ENCODE measurements at places on chromosomes 6 and 20. TPM values are rescaled to one million over a fixed set of nuclear protein-coding genes. Genes with fewer than 3 reads are reported as not detected.
A peak's percentile ranks its signal among the peaks of the same experiment; 100 is the strongest.

XKR7 gene
- total RNA-seq, result 0.29 TPM

DNA sequence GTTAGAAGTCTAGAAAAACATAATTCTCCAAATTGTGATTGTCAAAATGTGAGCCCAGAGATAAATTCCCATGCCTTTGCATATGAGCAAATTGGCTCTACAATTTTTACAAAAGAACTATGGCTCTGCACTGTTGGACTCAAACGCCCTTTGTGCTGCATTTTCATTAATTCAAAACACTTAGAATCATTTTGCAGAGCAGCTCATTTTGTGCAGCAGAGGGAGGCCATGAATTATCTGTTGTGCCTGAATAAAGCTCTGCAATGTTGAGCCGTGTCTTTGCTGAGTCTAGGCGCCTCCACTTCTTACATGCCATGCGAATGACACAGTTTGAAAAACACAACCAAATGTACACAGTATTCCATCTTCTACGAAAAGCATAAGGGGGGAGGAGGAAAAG lies 230.2 kb downstream of the PRKN start:
- H3K27me3 ChIP-seq, result peaks cover 4% of the 10 kb centered on the region
- H3K27ac ChIP-seq, result no peak overlapping the region
- no peaks in the 10 kb centered on the region for H3K36me3 ChIP-seq
- H3K4me3 ChIP-seq, result no peak overlapping the region
- H3K4me1 ChIP-seq, result no peaks in the 10 kb centered on the region
- DNase-seq, result no peak

GRCh38 chr6:149231778-149232177 lies 85.7 kb upstream of the TAB2 start:
- H3K4me1 ChIP-seq, result peaks cover 62% of the 10 kb centered on the region
- no peak overlapping the region for H3K4me3 ChIP-seq
- H3K27me3 ChIP-seq, result peaks cover 24% of the 10 kb centered on the region
- no peak for DNase-seq
- no peaks in the 10 kb centered on the region for H3K36me3 ChIP-seq

ZBTB12 gene
- total RNA-seq, result 37.1 TPM

DNA sequence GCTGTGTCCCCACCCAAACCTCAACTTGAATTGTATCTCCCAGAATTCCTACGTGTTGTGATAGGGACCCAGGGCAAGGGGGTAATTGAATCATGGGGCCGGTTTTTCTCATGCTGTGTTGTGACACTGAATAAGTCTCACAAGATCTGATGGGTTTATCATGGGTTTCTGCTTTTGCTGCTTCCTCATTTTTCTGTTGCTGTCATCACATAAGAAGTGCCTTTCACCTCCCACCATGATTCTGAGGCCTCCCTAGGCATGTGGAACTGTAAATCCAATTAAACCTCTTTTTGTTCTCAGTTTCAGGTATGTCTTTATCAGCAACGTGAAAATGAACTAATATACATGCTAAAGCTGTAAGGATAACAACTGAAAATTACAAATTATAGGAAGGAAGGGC lies 88.3 kb downstream of the CDYL start:
- no peak overlapping the region for H3K27ac ChIP-seq
- DNase-seq, result no peak
- no peak overlapping the region for H3K4me3 ChIP-seq
- no peaks in the 10 kb centered on the region for H3K4me1 ChIP-seq

EYS gene
- total RNA-seq, result 0.60 TPM

GGTLC1 gene
- not detected for total RNA-seq

DNA sequence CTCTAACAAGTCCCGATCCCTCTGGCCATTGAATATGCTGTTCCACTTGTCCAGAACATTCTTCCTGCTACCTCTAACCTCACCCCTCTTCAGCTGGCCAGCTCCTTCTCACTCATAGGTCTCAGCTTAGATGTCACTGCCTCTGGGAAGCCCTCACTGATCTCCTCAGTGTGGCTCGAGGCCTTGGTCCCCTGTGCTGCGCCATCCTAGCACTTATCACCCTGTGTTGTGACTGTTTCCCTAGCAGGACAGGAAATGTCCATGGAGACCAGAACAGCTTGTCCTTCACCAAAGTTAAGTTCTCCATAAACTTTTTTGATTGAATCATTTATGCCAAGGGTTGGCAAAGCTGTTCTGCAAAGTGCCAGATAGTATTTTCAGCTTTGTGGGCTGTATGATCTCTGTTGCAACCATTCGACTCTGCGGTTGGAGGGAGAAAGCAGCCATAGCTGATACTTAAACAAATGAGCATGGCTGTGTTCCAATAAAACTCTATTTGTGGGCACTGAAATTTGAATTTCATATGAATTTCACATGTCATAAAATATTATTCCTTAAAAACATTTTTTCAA lies 6.5 kb upstream of the BNIP5 start:
- DNase-seq, result no peak
- peaks cover 24% of the 10 kb centered on the region for H3K27me3 ChIP-seq
- H3K4me3 ChIP-seq, result no peak overlapping the region
- H3K4me1 ChIP-seq, result peaks cover 22% of the 10 kb centered on the region

TRAPPC3L gene
- total RNA-seq, result 1.7 TPM

DNA sequence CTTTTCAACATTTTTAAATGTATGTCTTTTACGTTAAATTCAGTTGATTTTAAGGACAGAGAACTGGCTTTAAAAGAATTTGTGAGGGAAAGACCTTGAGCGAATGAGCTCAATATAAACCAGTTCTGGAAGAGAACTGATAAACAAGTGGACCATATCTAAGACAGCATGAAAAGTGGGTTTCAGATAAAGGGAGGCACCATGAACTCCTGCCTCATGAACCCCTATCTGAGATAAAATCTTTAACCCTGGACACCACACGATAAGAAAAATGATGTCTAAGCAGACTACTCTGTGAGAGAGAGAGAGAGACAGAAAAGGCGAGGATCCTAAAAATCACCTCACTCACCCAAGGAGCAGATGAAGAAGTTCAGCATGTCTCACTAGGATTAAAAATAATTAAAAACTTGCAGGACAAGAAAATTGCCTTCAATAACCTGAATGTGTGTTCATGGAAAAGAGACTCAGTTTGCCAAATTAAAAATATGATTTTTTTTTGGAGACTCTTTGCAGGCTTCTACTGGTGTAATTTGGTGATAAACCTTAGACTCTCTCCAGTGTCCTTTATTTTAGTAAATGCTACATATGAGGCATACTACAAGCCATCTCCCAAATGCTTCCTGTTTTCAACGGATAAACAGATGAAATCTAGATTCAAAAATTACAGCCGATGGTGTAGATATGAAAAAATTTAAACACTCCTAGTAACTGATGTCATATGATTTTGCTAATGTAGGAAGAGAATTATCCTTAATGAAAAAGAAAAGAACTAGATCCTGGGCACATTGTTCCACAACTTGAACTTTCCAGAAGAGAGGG lies 299.5 kb downstream of the ADGB start:
- no peaks in the 10 kb centered on the region for H3K36me3 ChIP-seq
- H3K4me1 ChIP-seq, result peaks cover 8% of the 10 kb centered on the region
- no peak overlapping the region for H3K27ac ChIP-seq
- no peak overlapping the region for H3K4me3 ChIP-seq

FGD2 gene
- not detected for total RNA-seq

- no peak overlapping the region for H3K4me3 ChIP-seq
- H3K36me3 ChIP-seq, result no peaks in the 10 kb centered on the region
- no peak for DNase-seq
- H3K27ac ChIP-seq, result no peak overlapping the region
- H3K27me3 ChIP-seq, result peaks cover 11% of the 10 kb centered on the region
Measured at GRCh38 chr20:33169176-33169794, 1.3 kb downstream of the BPIFA2 start.

GRCh38 chr6:8481727-8482126 lies 46.4 kb upstream of the SLC35B3 start:
- no peaks in the 10 kb centered on the region for H3K27me3 ChIP-seq
- peaks cover 6% of the 10 kb centered on the region for H3K36me3 ChIP-seq
- no peak overlapping the region for H3K4me3 ChIP-seq
- H3K27ac ChIP-seq, result no peak overlapping the region

DNA sequence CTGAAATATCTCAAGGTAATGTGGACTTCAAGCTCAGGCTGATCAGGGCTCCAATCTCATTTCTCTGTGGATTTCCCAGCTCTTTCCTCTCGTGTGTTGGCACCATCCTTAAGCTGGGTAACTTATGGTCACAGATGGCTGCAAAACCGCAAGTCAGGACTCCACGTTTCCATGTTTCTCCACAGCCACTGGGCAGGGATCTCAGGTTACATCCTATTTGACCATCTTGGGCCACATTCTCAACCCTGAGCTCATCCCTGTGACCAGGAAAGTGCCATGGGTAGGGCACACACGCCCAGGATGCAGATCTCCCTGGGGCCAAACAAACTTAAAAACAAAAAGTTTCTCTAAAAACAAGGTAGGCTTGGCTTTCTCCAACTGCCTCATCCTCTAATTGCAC lies 15.4 kb downstream of the RPS6KA2 start:
- peaks cover 40% of the 10 kb centered on the region for H3K4me1 ChIP-seq
- no peak overlapping the region for H3K27ac ChIP-seq
- DNase-seq, result no peak
- no peaks in the 10 kb centered on the region for H3K36me3 ChIP-seq
- no peak overlapping the region for H3K4me3 ChIP-seq
- H3K27me3 ChIP-seq, result peaks cover 5% of the 10 kb centered on the region

- no peak overlapping the region for H3K4me3 ChIP-seq
- H3K36me3 ChIP-seq, result peaks cover 14% of the 10 kb centered on the region
- peak overlapping the region; percentile 99 for H3K27ac ChIP-seq
- H3K27me3 ChIP-seq, result no peaks in the 10 kb centered on the region
- peaks cover 55% of the 10 kb centered on the region for H3K4me1 ChIP-seq
Measured at GRCh38 chr20:19993958-19994669, 23.0 kb upstream of the NAA20 start.

DNA sequence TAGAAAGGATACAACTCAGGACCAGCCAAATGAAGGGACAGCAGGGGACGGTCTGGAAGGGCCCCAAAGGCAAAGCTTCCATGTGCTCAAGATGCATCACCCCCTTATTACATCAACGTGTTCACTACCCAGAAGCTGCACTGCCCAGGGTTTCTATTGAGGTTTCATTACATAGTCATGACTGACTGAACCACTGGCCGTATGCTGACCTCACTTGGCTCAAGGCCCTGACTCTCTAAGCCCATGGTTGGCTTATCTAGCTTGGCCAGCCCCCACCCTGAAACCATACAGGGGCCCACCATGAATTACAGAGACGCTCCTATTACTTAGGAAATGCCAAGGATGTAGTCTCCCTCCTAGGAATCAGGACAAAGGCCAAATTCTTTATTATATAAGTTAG lies 179.4 kb downstream of the FOXC1 start:
- H3K4me3 ChIP-seq, result no peak overlapping the region
- H3K36me3 ChIP-seq, result no peaks in the 10 kb centered on the region
- no peak overlapping the region for H3K27ac ChIP-seq
- DNase-seq, result no peak
- no peaks in the 10 kb centered on the region for H3K27me3 ChIP-seq

DNA sequence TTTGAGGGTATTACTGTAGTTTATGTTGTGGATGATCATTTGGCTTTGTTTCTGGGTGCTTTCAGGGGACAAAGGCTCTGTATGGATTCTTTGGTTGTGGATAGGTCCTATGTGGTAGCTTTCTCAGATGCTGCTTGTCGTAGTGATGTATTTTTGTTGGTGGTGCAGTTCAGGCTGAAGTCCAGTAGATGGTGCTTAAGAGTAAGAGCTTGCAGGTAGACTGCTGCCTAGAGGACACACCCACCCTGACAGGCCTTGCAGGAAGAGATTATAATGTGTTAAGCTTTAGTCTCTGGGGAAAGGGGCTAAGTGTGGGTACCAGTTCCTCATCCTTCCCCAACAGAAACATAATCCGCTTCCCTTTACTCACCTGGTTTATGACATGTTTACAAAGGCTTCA lies 62.6 kb upstream of the ADGRB3 start:
- H3K36me3 ChIP-seq, result no peaks in the 10 kb centered on the region
- no peak overlapping the region for H3K4me3 ChIP-seq
- no peak for DNase-seq
- H3K27me3 ChIP-seq, result peaks cover 1% of the 10 kb centered on the region
- peaks cover 14% of the 10 kb centered on the region for H3K4me1 ChIP-seq

OXT gene
- total RNA-seq, result not detected

GRCh38 chr20:14199111-14199510 lies 138.3 kb downstream of the FLRT3 start:
- no peak overlapping the region for H3K4me3 ChIP-seq
- peaks cover 8% of the 10 kb centered on the region for H3K36me3 ChIP-seq
- DNase-seq, result no peak
- H3K27ac ChIP-seq, result peak overlapping the region; percentile 67

GRCh38 chr20:6746901-6747609 lies 20.4 kb upstream of the BMP2 start:
- DNase-seq, result no peak
- H3K4me3 ChIP-seq, result no peak overlapping the region
- H3K36me3 ChIP-seq, result no peaks in the 10 kb centered on the region
- no peaks in the 10 kb centered on the region for H3K4me1 ChIP-seq
- H3K27ac ChIP-seq, result no peak overlapping the region

Measured in mesothelial cell of epicardium (in vitro differentiated cells).